ENCODE measurements at places on chromosomes 6 and 20.
A peak's percentile ranks its signal among the peaks of the same experiment; 100 is the strongest.

GRCh38 chr20:35235881-35236280 is 9.4 kb downstream of the MMP24 start:
- DNase-seq, result no peak

- no peak for DNase-seq
Measured at GRCh38 chr6:119449331-119450156, 100.0 kb upstream of the MAN1A1 start.

DNA sequence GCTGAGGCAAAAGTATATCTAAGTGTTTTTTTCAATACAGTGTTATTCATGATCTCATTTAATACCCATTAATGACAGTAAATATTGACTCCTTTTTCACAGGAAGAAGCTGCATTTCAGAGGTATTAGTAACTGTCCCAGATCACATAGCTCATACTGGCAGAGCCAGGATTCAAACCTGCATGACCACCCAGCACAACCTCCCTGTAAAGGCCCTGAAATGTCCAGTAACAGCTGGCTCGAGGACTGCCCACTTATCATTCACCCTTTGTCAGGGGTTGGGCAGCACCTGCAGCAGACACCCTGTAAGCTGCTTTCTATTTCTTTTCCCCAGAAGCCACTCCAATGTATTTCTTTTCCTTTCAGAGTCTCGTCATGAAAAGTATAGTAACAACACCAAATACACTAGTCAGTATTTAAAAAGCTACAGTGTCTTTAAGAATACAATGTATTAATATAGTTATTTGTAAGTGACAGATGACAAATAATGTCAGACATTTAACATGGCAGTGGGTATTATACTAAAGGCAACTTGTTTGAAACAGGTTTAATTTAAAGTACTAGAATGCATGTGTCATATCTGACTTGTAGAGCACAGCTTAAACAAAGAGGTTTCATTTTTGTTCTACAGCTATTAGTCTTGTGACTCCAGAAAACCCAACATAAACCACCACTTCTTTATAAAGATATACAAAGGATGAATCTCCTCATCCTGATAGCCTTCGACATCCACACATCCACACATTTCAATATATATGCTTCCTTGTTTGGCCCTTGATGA is 841.6 kb upstream of the GJE1 start:
- no peak for DNase-seq

GRCh38 chr20:819680-820322 is 13.7 kb upstream of the FAM110A start:
- DNase-seq, result no peak

GRCh38 chr6:116017546-116018295 is 43.0 kb downstream of the FRK start:
- no peak for DNase-seq

GRCh38 chr6:132734694-132735236 is 20.9 kb upstream of the VNN1 start:
- DNase-seq, result no peak

- DNase-seq, result no peak
Measured at GRCh38 chr6:2026133-2026532, 219.3 kb downstream of the GMDS start.

DNA sequence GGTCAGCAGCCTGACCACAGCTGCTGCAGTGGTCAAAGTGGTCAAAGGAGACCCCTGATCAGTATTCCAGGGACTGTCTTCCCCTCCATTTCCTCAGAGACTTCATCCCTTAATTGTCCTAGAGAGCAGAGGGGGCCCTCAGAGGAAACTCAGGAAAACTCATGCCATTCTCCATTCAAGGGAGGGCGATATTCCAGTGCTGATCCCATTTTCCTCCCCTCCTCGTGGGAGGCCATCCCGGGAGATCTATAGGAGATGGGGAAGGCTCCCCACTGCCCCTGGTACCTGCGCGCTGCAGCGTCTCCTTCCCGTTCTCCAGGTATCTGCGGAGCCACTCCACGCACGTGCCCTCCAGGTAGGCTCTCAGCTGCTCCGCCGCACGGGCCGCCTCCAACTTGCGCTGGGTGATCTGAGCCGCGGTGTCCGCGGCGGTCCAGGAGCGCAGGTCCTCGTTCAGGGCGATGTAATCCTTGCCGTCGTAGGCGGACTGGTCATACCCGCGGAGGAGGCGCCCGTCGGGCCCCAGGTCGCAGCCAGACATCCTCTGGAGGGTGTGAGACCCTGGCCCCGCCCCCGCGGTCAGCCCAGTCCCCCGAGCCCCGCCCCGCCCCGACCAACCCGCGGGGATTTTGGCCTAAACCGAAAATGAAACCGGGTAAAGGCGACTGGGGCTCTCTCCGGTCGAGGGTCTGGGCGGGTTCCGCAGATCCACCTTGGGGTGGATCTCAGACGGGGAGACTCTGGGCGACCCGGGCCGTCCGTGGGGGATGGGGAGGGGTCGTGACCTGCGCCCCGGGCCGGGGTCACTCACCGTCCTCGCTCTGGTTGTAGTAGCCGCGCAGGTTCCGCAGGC is 878 bp downstream of the HLA-C start:
- DNase-seq, result peak; percentile 12

DNA sequence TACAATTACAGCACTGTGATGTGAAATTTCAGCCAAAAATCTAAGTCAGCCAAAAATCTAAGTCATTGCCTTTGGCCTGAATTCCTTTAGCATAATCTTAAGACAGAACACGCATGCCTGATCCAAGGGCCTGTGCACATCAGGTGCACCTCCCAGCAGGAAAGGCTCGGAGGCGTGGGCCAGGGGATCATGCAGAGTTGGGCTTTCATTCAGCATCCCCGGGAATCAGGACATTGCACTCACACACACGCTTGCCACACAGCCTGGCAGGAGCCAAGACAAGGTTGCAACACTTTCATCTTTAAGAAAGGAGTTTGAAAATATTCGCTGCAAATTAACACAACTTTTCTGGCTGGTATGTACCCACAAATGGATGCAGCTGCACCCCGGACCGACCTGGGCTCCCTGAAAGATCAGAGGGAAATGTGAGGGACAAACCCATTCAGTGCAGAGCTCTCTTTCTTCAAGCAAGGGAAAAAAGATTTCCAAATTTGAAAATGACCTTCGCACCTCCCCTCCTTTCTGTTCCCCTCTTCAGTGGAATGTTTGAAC is 48.8 kb downstream of the ERMARD start:
- no peak for DNase-seq

DNA sequence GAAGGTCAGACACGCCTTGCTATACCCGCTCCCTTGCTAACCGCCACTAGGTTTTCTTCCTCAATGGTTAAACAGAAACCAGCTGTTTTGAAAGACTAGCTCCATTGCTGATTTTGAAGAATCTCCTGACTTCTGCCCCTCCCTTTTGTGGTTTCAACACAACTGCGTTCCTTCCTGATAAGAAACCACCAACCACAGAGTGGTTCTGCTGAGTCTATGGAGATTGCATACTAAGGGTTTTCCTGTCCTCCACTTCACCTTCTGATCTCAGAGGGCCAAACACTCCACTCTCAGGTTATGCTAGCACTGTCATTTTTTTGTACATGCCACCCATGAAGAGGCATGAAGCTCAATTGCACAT is 207.9 kb downstream of the MYLK4 start:
- DNase-seq, result no peak

- DNase-seq, result no peak
Measured at GRCh38 chr6:136483906-136484305, 66.3 kb downstream of the MAP7 start.

DNA sequence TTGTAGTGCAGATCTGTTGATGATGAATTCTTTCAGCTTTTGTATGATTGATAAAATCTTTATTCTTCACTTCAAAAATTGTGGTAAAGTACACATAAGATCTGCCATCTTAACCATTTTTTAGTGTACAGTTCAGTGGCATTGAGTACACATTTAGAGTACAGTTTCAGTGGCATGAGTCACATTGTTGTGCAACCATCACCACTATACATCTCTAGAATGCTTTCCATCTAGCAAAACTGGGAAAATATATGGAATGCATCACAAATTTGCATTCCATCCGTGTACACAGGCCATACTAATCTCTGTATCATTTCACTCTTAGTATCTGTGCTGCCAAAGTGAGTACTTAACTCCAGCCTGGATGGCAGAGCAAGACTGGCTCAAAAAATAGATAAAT is 28.7 kb downstream of the SIRPD start:
- no peak for DNase-seq

DNA sequence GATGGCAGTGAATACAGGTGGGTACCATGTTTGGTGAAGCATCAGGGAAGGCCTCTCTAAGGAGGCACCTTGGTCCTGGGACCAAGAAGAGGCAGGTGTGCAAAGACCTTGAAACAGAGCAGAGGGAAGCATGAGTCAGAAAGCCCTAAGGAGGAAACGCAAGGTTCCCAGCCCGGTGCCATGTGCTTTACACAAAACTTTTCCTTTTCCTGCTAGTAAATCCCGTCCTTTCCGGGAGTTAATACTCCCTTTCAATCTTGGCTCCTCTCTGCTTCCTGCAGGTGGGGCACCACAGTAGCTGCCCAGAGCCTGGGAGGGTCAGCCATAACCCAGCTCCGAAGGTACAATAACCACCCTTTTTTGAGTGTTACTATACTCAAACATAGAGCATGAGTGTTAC is 19.4 kb upstream of the SLC23A2 start:
- DNase-seq, result no peak

Data from stimulated activated CD4-positive, alpha-beta T cell treated with anti-CD3 and anti-CD28 coated beads, TNF-alpha, amount 100 ng/mL, for 1 hour (primary cell).